ENCODE measurements at places on chromosomes 1 and 21. TPM values are rescaled to one million over a fixed set of nuclear protein-coding genes. Genes with fewer than 3 reads are reported as not detected.

Gene FMO2
- total RNA-seq, result 6.1 TPM

- no peaks in the 10 kb centered on the region for H3K27me3 ChIP-seq
- H3K4me1 ChIP-seq, result peaks cover 8% of the 10 kb centered on the region
- H3K36me3 ChIP-seq, result no peaks in the 10 kb centered on the region
- H3K27ac ChIP-seq, result no peak overlapping the region
- no peak for DNase-seq
These were observed 284.4 kb upstream of the C1orf105 start for GRCh38 chr1:172135978-172136610.

Gene AGT
- 4.8 TPM for total RNA-seq

DNA sequence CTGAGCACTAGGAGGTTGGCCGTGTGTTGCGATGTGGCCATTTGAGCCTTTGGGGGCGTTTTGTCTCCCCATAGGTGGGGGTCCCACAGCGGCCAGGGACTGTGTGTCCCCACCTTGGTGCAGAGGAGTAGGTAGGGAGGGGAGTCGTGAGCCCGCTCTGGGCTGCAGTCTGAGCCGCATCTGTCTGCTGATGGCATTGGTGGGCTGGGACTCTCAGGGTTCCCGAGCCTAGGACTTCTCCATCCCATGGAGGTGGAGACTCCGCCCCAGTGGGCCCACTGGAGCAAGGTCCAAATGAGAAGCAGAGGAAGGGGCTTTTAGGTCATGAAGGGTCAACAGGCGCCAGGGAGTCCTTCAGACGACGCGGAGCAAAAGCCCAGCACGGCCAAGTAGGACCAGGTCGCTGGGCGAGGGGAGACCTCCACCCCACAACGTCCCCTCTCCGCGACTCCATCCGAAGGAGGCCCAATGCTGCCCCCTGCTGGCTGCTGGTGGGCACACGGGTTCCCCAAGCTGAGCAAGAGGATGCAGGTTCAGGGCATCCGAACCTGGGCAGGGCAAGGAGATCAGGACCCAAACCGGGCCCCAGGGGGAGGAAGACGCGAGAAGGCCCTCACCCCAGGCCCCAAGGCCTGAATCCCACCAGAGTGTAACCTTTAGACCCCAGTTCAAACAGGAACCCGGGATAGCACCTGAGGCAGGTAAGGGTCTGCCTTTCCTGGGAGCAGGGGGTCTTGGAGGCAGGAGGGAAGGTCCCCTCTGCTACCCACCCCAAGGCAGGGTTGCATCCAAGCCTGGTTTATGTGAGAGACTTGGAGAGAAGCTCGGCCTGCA lies 14.9 kb downstream of the TTC34 start:
- no peaks in the 10 kb centered on the region for H3K27me3 ChIP-seq
- peak; percentile 32 for DNase-seq
- no peak overlapping the region for H3K4me3 ChIP-seq
- no peaks in the 10 kb centered on the region for H3K36me3 ChIP-seq
- H3K4me1 ChIP-seq, result no peaks in the 10 kb centered on the region

DNA sequence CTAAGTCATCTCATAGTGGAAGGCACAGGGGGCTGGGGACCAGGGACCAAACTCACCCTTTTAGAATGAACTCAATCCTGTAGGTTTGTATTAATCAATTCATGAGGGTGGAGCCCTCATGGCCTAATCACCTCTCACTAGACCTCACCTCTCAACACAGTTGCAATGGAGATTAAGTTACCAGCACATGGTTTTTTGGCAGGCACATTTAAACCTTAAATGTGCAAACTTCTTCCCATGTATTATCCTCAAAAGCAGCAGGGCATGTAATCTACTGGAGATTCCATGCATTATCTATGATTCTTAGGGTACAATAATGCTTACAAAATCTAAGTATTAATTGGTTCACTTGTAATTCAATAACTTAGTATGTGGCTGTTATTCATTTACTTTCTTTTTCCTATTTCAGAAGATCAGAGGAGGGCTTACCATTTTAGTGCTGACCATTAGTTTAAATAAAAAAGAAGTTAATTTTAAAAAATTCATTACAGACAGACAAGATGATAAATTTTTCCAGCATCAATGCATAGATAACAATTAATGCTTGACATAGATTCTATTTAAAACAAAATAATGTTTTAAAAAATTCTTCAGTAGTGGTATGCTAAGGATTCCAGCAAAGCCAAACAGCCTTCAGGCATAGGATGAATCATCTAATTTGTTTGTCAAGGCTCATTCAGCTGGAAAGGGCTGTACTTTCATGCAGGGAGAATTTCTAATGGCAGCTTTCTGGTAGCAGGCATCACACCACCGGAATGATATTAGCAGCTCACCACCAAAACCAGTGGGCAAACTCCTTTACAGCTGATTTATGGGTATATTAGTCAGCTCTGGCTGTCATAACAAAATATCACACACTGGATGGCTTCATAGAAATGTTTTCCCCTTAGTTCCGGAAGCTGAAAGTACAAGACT lies 124.6 kb upstream of the ZNF648 start:
- H3K27me3 ChIP-seq, result no peaks in the 10 kb centered on the region
- H3K36me3 ChIP-seq, result no peaks in the 10 kb centered on the region
- no peaks in the 10 kb centered on the region for H3K4me1 ChIP-seq
- no peak overlapping the region for H3K27ac ChIP-seq
- H3K4me3 ChIP-seq, result no peak overlapping the region

Gene HSD3B2
- not detected for total RNA-seq

- H3K27me3 ChIP-seq, result no peaks in the 10 kb centered on the region
- no peak overlapping the region for H3K27ac ChIP-seq
- no peak for DNase-seq
- no peak overlapping the region for H3K4me3 ChIP-seq
These were observed 7.6 kb upstream of the FNBP1L start for GRCh38 chr1:93440272-93440671.

Gene RGS8
- total RNA-seq, result 0.22 TPM

DNA sequence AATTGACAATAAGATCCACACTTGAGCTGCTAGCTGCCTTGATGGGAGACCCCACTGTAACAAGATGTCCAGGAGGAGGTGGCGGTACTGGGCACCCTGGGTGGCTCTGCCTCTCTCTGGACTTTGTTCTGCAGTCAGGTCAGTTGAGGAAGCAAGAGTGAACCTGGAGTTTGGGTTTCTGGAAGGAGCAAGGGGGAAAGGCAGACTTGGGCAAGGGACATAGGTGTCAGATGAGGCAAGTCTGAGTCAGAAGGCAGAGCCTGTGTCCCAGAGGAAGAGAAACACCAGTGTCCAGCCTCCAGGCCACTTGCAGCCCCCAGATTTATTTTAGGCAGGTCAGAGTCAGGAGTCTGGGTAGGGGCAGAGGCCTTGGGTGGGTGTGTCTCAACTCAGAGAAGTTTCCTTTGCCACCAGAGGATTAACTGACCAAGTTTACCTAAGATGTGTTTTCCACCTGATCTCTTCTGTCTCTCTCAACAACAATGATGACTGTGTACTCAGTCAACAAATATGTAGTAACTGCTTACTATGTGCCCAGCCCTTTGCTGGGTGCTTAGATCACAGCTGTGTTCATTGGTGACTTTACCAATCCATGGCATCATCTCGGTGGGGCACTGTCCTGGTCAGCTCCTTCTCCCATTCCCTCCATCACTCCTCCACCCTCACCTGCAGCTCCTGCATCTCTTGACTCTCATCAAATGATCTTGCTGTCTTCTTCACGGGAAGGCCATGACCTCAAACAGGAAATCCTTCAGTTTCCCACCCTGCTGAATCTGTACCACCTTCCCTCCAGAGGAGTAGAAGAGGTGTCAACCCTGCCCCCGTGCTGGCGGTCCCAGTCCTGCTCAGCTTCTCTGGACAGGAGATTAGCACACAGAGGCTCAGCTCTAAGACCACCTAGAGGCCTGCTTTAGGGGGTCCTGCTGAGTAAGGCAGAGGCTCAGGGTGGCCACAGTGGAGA lies 36.6 kb downstream of the ELF3 start:
- no peaks in the 10 kb centered on the region for H3K4me1 ChIP-seq
- H3K27me3 ChIP-seq, result no peaks in the 10 kb centered on the region
- H3K27ac ChIP-seq, result no peak overlapping the region
- no peak for DNase-seq
- no peak overlapping the region for H3K4me3 ChIP-seq
- H3K36me3 ChIP-seq, result no peaks in the 10 kb centered on the region

GRCh38 chr1:191895462-191896058 lies 262.7 kb upstream of the RGS18 start:
- no peak for DNase-seq
- no peaks in the 10 kb centered on the region for H3K36me3 ChIP-seq
- no peaks in the 10 kb centered on the region for H3K4me1 ChIP-seq
- H3K4me3 ChIP-seq, result no peak overlapping the region
- no peaks in the 10 kb centered on the region for H3K27me3 ChIP-seq

GRCh38 chr1:2859881-2860430 lies 58.5 kb upstream of the TTC34 start:
- no peak overlapping the region for H3K4me3 ChIP-seq
- no peaks in the 10 kb centered on the region for H3K36me3 ChIP-seq
- H3K4me1 ChIP-seq, result peaks cover 2% of the 10 kb centered on the region
- no peak for DNase-seq

DNA sequence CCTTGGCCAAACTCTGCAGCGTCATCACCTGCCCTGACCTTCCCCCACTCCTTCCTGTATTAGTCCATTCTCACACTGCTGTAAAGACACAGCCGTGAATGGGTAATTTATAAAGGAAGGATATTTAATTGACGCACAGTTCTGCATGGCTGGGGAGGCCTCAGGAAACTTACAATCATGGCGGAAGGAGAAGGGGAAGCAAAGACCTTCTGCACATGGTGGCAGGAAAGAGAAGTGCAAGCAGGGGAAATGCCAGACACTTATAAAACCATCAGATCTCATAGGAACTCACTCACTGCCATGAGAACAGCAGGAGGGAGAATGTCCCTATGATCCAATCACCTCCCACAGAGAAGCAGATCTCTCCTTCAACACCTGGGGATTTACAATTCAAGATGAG lies 408.5 kb downstream of the PTPRU start:
- no peaks in the 10 kb centered on the region for H3K36me3 ChIP-seq

Gene ILF2
- total RNA-seq, result 122 TPM

Gene LCE5A
- total RNA-seq, result not detected

DNA sequence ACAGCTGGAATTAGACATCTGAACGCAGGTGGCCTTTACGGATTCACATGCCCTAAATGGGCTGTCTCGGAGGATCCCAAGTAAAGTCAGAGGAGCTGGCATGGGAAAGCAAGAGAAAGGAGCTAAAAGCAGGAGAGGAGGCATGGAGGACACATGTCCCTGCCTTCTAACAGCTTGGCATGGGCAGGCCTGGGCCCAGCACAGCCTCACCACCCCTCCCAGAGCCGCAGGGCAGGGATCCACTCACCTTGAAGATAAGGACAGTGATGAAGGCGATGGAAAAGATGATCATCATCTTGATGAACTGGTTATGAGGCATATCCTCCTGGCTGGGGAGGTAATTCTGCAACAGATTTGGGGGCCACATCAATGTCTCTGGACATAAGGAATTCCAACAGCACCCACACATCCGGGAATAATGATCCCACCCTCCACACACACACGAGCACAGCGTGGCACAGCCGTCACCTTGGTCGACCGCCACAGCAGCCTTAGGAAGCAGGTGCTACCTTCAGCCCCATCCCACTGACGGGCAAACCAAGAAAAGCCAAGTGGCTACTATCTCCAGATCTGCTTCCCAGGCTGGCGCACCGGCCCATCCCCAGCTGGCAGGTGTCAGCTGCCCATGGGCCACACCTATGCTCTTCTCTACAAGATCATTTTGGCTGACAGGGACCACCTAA lies 14.1 kb upstream of the MATN1 start:
- no peaks in the 10 kb centered on the region for H3K27me3 ChIP-seq
- H3K4me3 ChIP-seq, result no peak overlapping the region
- no peak for DNase-seq
- H3K4me1 ChIP-seq, result no peaks in the 10 kb centered on the region

DNA sequence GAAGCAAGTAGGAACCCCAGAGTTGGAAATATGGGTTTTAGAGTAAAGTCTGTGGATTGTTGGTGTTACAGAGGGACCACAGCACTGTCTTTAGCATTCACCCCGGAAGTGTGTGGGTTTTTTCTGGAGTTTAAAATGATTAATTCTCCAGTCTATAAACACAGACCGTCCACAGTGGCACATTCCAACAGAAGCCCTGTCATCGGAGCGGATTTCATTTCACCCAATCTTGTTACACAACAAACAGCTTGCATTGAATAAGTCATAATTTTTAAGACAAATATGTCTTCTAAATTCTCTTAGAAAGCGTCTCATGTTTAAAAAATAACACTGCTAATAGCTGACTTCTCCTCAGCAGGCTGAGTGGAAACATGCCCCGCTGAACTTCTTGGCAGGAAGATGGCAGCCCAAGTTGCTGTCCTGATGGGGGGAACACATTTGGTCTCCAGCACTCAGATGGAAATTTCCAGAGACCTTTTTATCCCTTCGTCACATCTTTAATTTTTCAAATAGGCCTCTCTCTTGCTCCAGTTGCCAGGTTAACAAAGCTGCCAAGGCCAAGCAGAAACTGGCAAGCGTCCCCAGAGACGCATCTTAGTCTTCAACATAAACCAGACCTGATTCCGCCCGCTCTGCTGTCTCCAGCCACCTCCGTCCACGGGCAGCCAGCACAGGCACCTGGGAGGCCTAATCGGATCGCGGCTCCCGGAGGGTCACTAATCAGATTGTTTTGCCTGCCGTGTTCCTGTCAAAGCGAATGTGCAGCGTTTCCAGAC lies 28.8 kb upstream of the SLC19A1 start:
- H3K36me3 ChIP-seq, result no peaks in the 10 kb centered on the region
- no peaks in the 10 kb centered on the region for H3K27me3 ChIP-seq
- no peak for DNase-seq
- no peak overlapping the region for H3K4me3 ChIP-seq
- no peak overlapping the region for H3K27ac ChIP-seq
- H3K4me1 ChIP-seq, result peaks cover 14% of the 10 kb centered on the region

DNA sequence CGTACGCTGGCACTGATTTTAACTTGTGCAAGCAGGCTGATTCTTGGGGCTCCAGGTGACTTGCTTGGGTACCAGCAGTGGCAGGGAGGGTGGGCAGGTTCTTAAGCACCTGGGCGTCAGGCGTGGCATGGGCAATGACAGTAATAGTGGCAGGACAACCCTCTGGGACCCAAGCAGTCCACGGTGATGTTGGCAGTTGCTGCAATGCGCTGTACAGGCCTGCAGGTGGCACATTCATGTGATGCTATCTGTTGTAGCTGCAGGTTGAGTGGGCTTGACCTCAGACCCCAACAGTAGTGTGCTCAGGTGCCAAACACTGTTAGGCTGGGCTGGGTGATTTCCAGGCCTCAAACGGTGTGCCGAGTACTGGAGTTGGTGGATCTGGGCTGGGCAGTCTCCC lies 10.2 kb upstream of the OR10J4 start:
- DNase-seq, result no peak
- no peaks in the 10 kb centered on the region for H3K27me3 ChIP-seq
- no peaks in the 10 kb centered on the region for H3K4me1 ChIP-seq
- no peak overlapping the region for H3K4me3 ChIP-seq
- H3K36me3 ChIP-seq, result no peaks in the 10 kb centered on the region

DNA sequence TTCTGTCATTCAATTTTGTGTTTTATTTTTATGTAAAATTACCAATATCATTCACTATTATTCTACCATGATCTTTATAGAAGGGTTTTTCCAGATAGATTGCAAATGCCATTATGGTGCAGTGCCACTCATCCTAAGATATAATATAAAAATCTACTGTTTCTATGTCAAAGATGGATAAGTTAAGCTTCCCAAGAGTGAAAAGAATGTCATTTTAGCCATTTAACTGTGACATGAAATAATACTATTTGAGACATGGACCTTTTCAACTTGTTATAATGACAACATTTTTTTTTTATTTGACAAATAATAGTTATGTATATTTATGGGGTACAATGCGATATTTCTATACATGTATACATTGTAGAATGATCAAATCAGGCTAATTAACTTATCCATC lies 224.3 kb downstream of the RPS6KC1 start:
- no peaks in the 10 kb centered on the region for H3K36me3 ChIP-seq
- no peak for DNase-seq
- H3K27me3 ChIP-seq, result no peaks in the 10 kb centered on the region
- no peak overlapping the region for H3K4me3 ChIP-seq
- no peaks in the 10 kb centered on the region for H3K4me1 ChIP-seq
